ENCODE measurements at places on chromosomes 6 and 20.

GRCh38 chr6:110043366-110043994 is 65.4 kb downstream of the GPR6 start:
- DNase-seq = peak; percentile 43

- DNase-seq = no peak
These were observed 154.1 kb downstream of the MTFR2 start for GRCh38 chr6:136095986-136096385.

GRCh38 chr6:144181639-144182038 is 31.3 kb downstream of the STX11 start:
- DNase-seq = no peak

GRCh38 chr20:23086056-23086566 is at the start of gene CD93:
Gene CD93 (minus strand): TSS chr20:23086324. CDS start chr20:23086192, 132 bp downstream.
- DNase-seq = no peak

- no peak for DNase-seq
These were observed 81.5 kb downstream of the RREB1 start for GRCh38 chr6:7189101-7189758.

GRCh38 chr6:159594106-159594749 is 98.8 kb downstream of the SOD2 start:
- no peak for DNase-seq

DNA sequence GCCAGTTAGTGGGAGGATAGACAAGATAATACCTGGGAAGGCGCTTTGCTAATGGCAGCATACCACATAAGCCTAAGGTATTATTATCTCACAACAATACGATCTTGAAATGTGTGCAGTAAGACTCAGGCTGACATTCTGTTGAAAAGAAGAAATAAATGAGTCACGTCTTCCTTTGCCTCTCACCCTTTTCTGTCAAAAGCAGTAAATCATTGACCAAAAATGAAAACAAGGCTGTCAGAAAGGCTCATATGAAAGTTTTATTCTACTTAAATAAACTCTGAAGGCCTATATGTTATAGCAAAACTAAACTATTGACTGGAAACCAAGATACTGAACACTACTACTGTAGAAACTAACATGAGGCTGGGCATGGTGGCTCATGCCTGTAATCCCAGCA is 43.1 kb upstream of the IL20RA start:
- no peak for DNase-seq

DNA sequence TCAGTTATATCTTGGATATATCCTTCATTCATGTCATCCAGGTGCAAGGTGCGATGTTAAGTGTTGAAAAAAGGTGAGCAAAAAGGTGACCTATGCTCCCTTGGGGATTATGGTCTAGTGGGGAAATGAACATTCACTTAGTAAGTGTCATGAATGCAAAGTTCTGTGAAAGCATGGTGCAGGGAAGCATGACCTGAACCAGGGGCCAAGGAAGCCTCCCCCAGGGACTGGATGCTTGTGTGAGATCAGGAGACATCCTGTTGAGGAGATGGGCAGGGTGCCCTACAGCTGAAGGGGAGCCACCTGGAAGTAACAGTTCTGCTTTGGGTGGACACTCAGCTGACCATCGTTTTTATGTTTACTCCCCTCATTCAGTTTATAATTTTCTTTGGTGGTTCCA is 179.5 kb downstream of the SYNDIG1 start:
- no peak for DNase-seq

GRCh38 chr6:12014027-12014872 is 2.1 kb downstream of the HIVEP1 start:
- no peak for DNase-seq

- DNase-seq = no peak
These were observed 2.3 kb downstream of the BMP6 start for GRCh38 chr6:7727946-7728854.

DNA sequence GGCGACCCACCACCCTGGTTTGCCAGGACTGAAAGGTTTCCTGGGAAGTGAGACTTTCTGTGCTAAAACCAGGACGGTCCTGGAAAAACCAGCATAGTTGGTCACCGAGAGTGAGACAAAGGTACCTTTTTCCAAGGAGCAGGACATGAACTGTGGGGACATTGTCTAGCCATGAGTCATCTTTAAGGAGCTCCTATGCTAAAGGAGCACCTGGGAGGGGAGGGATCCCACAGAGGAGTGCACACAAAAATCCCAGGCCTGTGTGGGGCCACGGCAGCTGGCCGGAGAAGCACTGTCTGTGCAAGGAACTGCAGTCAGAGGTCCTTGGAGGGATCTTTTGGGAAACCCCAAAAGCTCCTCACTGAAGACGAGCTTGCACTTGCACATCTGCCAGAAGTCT is 109.1 kb upstream of the PLEKHG1 start:
- no peak for DNase-seq

GRCh38 chr6:138428944-138429598 is 25.0 kb downstream of the HEBP2 start:
- no peak for DNase-seq

- DNase-seq = no peak
These were observed 518.8 kb downstream of the GRIK2 start for GRCh38 chr6:101912311-101912710.

DNA sequence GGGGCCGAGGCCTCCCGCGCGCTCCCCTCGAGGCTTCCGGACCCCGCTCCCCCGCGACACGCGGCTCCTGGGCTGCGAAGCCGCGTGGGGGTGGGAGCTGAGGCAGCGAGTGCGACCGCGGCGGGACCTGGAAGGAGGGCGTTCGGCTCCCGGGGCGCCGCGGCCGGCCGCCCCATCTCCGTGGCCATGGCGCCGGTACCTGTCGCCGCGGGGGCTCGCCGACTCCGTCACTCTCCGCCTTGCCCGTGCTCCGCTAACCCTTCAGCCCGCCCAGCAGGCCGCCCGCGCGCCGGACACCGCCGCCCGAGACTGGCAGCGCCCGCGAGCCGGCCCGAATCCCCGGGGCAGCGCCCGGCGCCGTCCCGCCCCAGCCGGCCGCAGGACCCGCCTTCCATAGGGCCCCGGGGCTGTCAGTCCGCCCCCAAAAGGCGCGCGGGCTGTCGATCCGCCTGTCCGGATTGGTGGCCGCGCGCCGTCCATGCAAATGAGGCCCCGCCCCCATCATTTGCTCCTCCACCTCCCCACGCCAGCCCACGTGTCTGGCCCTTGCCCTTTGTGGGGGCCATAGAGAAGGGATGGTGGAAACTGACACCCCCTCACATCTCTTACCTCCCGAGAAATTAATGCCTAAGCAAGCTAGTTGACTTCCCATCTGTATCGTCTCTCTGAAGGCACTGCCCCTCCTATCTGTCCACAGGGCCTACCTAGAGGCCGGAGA is at the start of gene FKBP5:
FKBP5 (minus strand) TSS at position 311 of the 718 bp plus-strand sequence. CDS start 46,091 bp downstream, outside the sequence.
- DNase-seq = peak; percentile 85

DNA sequence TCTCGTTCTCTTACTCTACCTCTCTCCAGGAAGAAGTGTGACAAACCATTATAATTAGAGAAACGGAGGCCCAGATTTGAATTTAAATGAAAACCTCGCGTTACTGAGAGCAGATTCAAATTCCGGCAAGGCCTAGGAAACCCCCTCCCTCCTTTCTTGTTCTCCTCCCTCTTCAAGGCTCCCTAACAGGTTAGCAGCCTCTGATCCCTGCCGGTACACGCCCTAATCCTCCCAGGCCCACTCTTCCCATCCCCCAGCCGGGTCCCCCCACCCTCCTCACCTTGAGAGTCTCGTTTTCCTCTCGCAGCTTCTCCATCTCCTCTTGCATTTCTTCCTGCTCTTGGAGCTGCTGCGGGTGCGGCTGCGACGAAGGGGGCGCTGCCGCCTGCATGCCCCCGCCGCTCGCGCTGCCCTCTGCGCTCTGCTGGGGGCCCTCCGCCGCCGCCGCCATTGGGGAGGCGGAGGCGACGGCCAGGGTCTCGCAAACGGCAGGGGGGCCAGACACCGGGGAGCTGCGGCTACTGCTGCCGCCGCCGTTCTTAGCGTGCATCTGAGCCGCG is 3.8 kb downstream of the MTCL3 start:
- DNase-seq = peak; percentile 42

- DNase-seq = no peak
These were observed 102.1 kb upstream of the NXT1 start for GRCh38 chr20:23248461-23248882.

GRCh38 chr6:127198549-127198948 is 68.1 kb upstream of the RNF146 start:
- no peak for DNase-seq

- no peak for DNase-seq
These were observed 166.7 kb downstream of the SCML4 start for GRCh38 chr6:107657373-107657754.

DNA sequence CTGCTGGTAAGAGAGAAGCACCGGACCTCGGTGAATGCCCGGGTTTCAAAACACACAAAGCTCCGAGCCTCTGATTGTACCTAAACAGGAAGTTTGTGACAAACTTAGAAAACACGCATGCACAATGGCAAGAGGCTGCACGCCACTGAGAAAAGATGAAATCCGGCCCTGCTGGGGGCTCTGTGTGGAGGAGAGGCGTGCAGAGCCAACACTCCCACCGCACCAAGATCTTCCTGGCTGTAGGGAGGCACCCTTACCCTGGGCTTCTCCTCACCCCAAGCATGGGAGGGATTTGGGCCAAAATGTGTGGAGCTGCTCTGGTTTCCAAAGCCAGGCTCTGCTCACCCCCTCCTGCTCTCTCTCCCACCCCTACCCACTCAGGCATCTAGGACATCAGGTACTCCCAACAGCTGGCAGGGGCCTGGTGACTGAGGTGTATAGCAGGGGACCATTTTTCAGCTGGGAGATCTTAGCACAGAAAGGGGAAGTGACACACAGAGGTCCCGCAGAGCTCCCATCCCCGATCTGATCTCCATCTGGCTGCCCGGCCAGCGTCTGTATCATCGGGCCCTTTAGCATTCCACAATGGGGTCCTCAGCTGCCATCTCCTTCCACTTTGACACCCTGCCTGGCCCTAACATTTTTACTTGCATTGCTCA is 84.2 kb downstream of the TRERF1 start:
- no peak for DNase-seq

DNA sequence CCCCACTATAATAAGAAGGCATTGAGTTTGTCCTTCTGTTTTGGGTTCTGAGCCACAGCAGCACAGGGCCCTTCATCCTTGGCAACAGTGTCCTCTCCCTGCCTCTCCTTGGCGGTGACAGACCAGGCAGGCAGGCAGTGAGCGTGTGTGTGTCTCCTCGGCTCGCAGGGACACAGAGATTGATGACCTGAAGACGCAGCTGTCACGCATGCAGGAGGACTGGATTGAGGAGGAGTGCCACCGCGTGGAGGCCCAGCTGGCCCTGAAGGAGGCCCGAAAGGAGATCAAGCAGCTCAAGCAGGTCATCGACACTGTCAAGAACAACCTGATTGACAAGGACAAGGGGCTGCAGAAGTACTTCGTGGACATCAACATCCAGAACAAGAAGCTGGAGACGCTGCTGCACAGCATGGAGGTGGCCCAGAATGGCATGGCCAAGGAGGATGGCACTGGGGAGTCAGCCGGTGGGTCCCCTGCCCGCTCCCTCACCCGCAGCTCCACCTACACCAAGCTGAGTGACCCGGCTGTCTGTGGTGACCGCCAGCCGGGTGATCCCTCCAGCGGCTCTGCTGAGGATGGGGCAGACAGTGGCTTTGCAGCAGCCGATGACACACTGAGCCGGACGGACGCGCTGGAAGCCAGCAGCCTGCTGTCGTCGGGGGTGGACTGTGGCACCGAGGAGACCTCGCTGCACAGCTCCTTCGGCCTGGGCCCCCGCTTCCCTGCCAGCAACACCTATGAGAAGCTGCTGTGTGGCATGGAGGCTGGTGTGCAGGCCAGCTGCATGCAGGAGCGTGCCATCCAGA is 24.0 kb downstream of the SDCBP2 start:
- DNase-seq = no peak

GRCh38 chr6:132257561-132257960 is 143.7 kb downstream of the MOXD1 start:
- no peak for DNase-seq

DNA sequence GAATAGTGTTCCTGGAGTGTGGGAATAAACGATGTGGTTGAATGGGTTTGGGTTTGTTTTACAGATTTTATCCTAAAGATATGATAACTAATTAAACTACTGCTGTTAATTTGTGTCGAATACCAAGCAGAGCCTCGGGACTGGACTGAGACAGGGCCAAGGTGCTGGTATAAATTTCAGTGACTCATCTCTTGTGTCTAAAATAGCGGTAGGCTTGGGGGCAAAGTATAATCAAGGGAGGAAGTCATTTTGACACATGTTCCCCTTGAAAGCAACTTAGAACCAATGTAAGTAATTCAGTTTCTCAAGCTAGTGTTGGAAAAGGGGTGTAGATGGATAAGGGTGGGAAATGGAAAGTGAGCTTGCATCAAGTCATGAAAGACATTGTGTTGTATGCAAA is 108.4 kb downstream of the PLCB4 start:
- DNase-seq = no peak

Data from C1 segment of cervical spinal cord (tissue), 14 donors.